ENCODE measurements at places on chromosomes 11 and 22. TPM values are rescaled to one million over a fixed set of nuclear protein-coding genes. Genes with fewer than 3 reads are reported as not detected.

The APOA5 gene
- not detected for total RNA-seq

The TMEM86A gene
- 4.8 TPM for total RNA-seq

The CST6 gene
- 2.6 TPM for total RNA-seq

The OR51I1 gene
- not detected for total RNA-seq

The OR52H1 gene
- not detected for total RNA-seq

The GAS2L1 gene
- total RNA-seq: 25.2 TPM

The KCNK4 gene
- 0.13 TPM for total RNA-seq

GRCh38 chr22:30564761-30565119 is 9.7 kb downstream of the GAL3ST1 start:
- no peak for DNase-seq

GRCh38 chr22:40334899-40335298 is 11.4 kb upstream of the ADSL start:
- no peak for DNase-seq

GRCh38 chr11:65468874-65469333 is 29.9 kb upstream of the MALAT1 start:
- no peak for DNase-seq

DNA sequence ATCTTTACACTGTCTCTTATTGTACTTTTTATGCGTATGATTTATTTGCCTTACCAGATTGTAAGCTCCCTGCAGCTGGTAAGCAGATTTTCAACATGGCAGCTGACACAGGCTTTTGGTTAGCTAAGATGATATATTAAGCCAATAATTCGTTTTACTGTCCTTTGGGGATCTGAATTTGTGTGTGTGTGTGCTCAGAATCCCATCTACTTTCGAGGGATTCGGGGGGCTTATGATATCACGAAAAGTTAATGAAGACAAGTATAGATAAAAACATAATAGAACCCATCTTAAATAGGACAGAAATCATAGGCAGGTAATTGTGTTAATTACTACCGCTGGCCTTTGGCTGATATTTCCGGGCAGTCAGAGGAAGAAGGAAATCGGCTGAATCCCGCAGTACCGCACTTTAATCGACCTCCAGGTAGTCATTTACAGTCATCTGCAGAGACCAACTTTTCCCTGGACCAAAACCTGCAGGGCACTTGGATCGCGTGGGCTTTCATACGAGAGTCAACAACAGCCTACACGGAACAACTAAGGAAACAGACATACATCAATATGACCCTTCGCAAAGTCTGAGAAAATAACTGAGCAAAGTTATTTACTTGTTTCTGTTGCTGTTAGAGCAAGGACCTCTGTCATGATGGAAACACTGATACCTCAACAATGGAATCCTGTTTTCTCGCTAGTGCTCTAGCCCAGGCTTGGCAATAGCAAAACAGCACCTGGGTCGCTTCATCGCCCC is 802 bp downstream of the KBTBD3 start:
- no peak for DNase-seq

GRCh38 chr11:36361472-36361871 is 65.4 kb downstream of the PRR5L start:
- no peak for DNase-seq

- DNase-seq: no peak
Observed at GRCh38 chr11:9077164-9077563, 14.2 kb downstream of the SCUBE2 start.

- peak; percentile 79 for DNase-seq
Observed at GRCh38 chr22:42621505-42622002, 6.9 kb upstream of the POLDIP3 start.

DNA sequence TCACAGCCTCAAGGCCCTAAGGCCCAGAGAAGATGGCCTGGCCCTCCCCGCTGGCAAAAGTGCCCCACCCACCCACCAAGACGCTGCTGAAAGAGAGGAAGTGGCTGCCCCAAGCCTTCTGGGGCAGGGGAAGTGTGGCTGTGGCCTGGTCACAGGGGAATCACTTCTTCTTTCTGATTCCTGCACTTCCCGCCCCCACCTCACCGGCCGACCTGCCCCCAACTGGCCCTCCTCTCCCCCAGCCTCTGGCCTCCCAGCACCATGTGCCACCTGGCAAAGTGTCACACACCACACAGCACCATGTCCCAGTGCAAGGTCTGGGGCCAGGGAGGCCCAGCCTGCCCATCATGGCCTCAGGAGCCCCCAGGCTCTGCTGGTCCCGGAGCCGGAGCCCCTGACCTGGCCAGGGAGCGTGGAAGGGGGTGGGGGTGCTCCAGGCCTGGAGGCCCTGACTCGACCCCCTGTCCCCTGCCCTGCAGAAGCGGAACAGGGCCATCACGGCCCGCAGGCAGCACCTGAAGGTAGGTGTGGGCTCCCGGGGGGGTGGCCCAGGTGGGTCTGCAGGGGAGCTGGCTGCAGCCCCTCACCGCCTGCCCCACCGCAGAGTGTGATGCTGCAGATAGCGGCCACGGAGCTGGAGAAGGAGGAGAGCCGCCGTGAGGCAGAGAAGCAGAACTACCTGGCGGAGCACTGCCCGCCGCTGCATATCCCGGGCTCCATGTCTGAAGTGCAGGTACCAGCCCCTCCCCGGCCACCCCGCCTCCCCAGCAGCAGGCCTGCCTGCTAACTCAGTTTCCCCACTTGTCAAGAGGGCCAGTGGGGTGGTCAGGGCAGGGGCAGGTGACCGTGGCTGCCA is 1.4 kb downstream of the TNNI2 start:
- DNase-seq: peak; percentile 64

GRCh38 chr22:26322179-26322905 is 106.7 kb upstream of the ASPHD2 start:
- DNase-seq: no peak

DNA sequence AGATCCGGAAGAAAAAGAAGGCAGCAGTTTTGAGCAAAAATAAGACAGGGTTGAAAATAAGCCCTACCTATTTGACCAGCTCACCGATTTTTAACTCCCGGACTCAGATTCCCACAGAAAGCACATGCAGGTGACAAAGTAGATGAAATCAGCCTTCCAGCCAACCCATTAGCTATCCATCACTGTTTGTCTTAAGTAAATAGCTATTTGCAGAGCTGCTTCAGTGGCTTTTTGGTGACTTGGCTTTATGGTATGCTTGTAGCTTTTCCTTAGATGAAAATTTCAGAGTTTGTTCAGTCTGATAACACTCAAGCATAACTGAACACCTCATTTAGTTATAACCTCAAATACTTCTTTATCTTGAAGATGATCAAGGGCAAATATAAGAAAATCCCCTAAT is 192.6 kb downstream of the HIPK3 start:
- no peak for DNase-seq

GRCh38 chr11:114773541-114774338 is 95.4 kb downstream of the NXPE2 start:
- no peak for DNase-seq

- no peak for DNase-seq
Observed at GRCh38 chr22:32775957-32776356, 25.5 kb upstream of the TIMP3 start.

DNA sequence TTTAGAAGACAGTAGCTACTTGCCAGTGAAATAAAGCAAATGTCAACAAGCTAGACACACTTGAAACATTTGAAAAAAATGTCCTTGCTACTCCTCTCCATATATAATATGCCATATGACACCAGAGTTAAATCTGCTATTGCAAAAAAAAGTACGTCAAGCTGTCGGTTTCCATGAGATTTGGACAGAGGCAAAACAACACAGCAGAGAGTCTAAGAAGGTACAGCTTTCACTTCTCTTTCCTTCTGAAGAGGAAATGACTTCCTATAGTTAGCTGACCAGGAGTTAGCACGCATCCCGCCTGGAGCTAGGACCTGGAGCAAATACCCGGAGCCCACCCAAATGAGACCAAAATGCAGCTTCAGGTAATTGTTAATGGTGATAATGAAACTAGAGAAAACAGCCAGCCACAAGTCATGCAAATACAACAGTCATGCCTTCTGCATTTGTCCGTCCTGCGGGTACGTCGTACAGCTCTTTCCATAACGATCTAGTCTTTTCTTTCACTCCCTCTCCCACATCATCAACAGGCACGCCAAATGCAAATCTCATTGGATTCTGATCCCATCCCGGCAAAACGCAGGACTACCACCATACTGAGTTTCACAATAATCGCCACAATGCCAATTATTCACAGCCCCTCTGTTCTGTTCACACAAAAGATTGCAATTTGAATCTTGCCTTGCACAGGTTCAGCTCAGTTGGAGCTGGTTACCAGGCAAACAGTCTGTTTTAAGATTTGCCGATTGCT is 395.0 kb upstream of the CCDC90B start:
- DNase-seq: no peak

- DNase-seq: no peak
Observed at GRCh38 chr11:16434036-16434435, 77.7 kb upstream of the SOX6 start.

DNA sequence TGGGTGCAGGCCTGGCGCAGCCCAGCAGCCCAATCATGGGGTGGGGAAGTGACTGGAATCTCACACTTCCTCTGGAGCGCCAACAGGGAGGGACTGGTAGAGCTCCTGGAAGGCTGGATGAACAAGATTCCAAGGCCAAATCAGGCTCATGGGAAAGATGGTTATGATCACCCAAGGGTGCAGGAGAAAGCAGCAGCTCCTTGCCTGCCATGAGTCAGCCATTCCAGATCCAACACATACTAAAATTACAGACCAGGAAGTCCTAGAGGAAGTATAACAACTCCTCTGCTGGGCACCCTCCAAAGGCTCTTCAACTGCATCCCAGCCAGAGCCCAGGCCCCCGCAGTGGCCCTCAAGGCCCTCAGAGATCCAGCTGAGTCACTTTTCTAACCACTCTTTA is 427.3 kb downstream of the TENM4 start:
- DNase-seq: no peak

GRCh38 chr22:25702571-25703167 is 39.3 kb upstream of the MYO18B start:
- no peak for DNase-seq

- DNase-seq: no peak
Observed at GRCh38 chr22:47630741-47631534, 868.5 kb downstream of the TBC1D22A start.

DNA sequence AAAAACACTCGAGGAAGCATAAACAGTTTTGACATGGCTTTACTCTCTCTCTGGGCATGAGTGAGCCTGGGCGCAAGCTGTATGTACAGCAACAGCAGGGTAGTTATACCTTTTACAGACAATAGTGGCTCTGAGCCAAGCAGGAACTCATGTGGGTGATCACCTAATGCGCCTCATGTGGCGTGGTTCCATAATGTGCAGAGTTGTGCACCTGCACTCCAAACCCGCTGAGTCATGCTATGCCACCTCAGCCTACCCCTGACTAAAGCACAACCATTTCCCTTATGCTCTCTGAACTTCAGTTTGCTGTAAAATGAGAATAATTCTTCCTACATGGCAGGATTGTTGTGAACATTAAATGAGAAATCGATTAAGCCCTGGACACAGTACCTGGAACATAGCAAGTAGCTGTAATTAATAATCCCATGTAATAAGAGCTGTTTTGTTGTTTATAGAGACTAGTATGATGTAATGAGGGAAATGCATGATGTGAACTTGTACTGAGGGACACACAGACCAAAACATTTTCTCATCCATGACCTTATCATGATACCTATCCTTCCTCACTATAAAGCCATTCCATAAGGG is 71.6 kb downstream of the CCDC34 start:
- DNase-seq: no peak

Measured in left cardiac atrium (tissue), 4 donors.